ENCODE measurements at places on chromosomes 1 and 21. TPM values are rescaled to one million over a fixed set of nuclear protein-coding genes. Genes with fewer than 3 reads are reported as not detected.

The NCAM2 gene
- not detected for total RNA-seq

The GPR37L1 gene
- not detected for total RNA-seq

The CLCNKA gene
- not detected for total RNA-seq

The CCDC190 gene
- not detected for total RNA-seq

The CNIH3 gene
- total RNA-seq, result 1.3 TPM

The DNAH14 gene
- total RNA-seq, result 0.49 TPM

The UBL4B gene
- total RNA-seq, result not detected

The TFF3 gene
- not detected for total RNA-seq

The FAM131C gene
- total RNA-seq, result 1.3 TPM

Measured in T-helper 1 cell treated with Interleukin-12 subunit alpha and Interleukin-12 subunit beta and Interleukin-4 antibody, amounts not matched to agents 30 ng/mL and 1 ng/mL, for 36 hours (primary cell).